Sigmoid colon (tissue), 7 donors: ENCODE measurements at places on chromosomes 3 and 15. TPM values are rescaled to one million over a fixed set of nuclear protein-coding genes. Genes with fewer than 3 reads are reported as not detected.
A peak's percentile ranks its signal among the peaks of the same experiment; 100 is the strongest.

DNA sequence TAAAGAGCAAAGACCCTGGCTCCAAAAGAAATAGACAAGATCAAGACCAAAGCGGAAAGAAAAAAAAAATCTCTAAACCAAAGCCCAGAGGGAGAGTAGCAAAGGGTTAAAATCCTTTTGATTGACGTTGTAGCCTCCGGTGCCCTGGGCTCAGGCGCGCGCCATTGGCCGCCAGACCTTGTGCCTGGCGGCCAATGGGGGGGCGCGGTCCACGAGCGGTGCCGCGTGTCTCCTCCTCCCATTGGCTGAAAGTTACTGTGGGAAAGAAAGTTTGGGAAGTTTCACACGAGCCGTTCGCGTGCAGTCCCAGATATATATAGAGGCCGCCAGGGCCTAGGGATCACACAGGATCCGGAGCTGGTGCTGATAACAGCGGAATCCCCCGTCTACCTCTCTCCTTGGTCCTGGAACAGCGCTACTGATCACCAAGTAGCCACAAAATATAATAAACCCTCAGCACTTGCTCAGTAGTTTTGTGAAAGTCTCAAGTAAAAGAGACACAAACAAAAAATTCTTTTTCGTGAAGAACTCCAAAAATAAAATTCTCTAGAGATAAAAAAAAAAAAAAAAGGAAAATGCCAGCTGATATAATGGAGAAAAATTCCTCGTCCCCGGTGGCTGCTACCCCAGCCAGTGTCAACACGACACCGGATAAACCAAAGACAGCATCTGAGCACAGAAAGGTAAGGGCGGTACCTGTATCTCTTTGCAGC is at the start of gene HES1:
HES1 (plus strand) TSS at position 343 of the 713 bp plus-strand sequence; CDS start at position 576, 233 bp downstream.
- peak; percentile 98 for DNase-seq

Gene RAB6B
- 4.3 TPM for total RNA-seq

GRCh38 chr3:126952261-126952982 is 30.5 kb upstream of the PLXNA1 start:
- peak; percentile 42 for DNase-seq

DNA sequence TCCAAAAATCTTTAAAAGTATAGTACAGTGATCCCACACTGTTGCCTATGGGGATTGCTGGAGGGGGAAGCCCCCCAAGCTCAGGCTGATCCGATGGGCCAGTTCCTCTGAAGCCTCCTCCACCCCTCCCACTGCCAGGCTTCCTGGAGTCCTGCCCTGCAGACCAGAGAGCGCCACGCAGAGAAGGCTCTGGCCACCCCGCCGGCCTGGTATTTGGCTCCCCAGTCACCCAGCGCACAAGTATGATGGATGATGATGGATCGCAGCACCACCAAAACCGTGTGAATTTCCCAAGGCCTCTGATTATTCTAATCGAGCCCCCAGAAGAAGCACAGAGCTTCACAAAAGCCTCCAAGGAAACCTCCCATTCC is 259.0 kb downstream of the MECOM start:
- no peak for DNase-seq

- DNase-seq, result no peak
Observed at GRCh38 chr3:27239951-27240350, 129.2 kb downstream of the NEK10 start.

DNA sequence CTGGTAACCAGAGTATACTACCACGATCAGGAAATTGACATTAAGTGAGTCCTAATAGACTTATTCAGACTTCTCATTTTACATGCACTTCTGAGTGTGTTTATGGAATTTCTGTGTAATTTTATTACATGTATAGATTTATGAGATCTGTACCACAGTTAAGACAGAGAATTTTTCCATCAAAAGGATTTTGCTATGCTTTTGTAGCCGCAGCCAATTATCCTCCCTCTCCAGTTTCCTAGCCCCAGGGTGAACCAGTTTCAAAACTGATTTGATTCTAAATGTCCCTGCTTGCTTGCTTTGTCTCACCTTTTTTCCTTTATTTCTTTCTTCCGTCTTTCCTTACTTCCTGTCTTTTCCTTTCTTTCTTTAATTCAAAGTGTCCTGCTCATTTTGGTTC is 661.2 kb upstream of the BCHE start:
- no peak for DNase-seq

DNA sequence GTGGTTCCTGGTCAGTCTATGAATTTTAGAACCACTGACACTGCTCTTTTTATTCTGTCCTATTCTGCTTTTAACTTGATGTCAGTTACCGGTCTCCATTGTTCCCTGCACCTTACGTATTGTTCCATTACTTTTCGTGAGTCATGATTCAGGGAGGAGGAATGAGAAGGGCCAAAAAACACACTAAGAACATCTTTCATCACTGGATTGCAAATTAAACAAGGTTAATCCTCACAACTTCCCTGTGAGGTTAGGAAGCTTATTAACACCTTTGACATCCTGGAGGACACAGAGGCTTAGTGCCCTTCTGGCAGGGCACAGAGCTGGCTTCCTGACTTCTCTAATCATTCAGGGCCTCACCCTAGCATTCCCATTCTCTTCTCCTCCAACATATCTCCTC is 227.6 kb upstream of the SATB1 start:
- DNase-seq, result no peak

DNA sequence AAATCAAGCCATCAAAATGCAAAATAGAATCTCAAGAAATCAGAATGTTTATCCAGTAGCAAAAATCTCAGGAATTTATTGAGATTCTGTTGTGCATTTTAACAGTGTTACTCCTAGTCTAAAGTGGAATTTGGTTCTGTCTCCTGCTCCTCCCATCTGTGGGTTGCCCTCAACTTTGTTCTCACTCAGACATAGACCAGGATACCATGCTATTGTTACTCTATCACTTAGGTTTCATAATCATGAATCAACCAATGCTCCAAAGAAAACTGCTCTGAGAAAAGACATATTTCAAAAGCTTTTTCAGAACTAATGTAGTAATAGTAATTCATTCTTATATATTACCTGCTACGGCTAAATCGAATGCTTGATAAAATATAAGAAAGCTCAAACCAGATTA is 274.7 kb downstream of the RBMS3 start:
- DNase-seq, result no peak

Gene RTP1
- total RNA-seq, result not detected
